Activated B cell treated with CpG ODN at 0.5 μM for 24 hours (primary cell): ENCODE measurements at places on chromosomes 12 and 14. TPM values are rescaled to one million over a fixed set of nuclear protein-coding genes. Genes with fewer than 3 reads are reported as not detected.

GRCh38 chr12:75657831-75658230 is 146.4 kb upstream of the KRR1 start:
- no peak for DNase-seq

The TIMM9 gene
- 29.1 and 35.7 TPM in 2 replicates for total RNA-seq

The GARIN6 gene
- not detected in 2 replicates for total RNA-seq

DNA sequence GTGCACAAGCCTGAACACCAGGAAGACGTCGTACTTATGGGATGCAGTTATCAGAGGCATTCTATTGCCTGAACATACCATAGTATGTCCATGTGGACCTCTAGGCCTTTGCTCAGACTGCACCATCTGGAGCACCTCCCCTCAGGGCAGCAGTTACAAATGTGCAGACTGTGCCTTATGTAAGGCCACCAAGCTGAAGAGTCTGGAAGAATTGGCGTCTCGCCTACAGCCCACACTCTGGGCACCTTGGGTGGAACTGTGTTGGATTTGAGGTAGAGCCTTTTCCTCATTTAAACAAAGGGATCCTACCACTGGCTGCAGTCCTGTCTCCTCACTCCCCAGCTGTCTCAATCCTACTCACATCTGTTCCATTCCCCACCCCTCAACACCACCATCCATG is 204.3 kb upstream of the FRMD6 start:
- DNase-seq = no peak

The CEP170B gene
- total RNA-seq = 1.6 and 1.8 TPM in 2 replicates

DNA sequence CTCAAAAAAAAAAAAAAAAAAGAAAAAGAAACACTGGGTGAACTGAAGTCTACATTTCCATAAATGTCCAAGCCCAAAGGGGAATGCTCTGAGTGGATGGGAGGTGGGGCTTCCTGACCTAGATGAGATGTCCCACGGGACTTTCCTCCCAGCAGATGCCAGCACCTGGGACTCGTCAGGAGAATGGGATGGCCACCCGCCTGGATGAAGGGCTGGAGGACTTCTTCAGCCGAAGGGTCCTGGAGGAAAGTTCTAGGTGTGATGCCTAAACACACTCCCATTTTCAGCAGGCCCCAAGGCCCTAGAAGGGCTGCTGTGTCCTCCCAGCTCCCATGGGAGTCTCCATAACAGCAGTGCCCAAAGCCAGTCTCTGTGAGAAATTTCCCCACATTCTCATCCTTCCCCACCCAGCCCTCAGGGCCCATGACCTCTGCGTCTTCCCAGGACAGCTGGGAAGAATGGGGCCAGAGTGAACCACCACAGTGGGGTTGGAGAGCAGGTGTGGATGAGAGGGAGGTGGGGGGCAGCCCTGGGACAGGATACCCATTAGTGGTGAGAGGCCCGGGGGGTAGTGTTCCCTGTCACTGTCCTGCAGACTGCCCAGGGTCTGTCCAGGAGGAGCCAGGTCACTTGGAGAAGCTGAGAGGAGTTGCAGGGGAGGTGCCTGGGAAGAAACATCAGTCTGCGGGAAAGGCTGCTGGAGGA is 7.1 kb upstream of the CPNE6 start:
- DNase-seq = no peak

DNA sequence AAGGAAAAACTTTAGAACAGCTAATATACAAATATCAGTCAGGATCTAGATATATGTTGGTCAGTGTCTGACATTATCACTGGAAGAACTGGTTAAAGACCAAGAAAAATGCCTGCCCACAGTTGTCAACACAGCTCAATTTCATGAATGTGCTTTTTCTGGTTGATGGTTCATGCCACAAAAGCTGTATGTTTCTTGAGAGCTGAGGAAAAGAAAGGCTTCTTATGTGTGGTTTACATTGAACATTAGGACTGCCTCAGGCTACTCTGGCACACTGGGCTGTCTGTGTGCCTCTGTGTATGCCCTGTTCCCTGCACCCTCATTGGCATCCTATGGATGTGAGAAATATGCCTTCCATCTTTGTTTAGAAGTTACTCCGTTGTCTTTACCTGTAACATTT is 218.8 kb upstream of the RGS6 start:
- DNase-seq = no peak

DNA sequence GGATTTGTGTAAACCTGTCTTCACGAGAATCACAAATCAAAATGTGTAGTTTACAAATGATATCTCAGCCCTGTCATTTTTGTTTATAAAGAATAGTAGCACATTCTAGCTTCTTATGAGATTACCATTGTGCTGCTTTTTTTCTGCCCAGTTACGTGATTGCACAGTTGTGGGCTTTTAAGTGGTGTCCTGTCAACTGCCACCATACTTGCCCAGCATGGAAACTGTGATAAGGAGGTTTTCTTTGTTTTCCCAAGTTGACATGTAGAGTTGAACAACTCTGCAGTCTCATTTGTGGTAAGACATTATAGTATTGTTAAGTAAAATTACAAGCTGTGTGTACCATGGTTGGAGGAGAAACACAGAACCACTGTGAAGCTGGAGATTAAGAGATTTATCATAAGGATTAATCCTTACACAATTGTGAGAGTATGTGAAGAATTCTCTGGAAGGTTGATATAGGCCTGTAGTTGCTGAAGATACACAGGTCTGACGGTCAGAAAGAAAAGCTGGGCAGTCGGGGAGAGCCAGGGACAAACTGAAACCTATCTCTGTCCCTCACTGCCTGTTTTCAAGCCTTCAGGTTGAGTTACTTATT is 12.2 kb downstream of the CHURC1 start:
- DNase-seq = no peak

DNA sequence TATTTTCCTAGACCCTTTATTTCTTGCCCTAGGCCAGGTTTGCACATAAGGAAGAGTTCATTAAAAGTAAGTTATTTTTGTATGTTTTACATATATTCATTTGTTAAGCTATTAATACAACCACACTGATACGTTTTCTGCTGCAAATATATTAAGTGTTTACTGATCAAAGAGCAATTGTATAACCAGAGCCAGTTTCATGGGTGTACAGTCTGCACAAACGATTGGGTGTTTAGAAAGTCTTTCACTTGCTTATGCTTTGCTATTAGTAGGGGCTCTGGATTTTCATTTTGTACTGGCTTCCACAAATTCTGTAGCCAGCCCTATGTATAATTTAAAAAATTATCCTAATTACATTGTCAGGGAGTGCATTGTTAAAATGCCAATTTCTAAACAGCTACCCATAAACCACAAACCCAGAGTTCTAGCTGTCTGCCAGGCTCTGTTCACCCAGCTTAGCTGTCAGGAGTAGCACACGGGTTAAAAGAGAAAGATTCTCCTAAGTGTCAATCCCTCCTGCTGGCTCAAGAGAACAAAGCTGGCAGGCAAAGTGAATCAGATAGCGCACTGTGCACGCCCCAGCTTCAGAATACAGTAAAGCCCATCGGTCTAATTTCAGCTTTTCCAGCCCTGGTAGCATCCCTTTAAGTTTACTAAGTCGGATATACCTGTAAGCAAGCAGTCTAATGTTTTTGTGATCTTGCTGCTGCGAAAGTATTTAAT is 151.0 kb upstream of the LMO3 start:
- no peak for DNase-seq

DNA sequence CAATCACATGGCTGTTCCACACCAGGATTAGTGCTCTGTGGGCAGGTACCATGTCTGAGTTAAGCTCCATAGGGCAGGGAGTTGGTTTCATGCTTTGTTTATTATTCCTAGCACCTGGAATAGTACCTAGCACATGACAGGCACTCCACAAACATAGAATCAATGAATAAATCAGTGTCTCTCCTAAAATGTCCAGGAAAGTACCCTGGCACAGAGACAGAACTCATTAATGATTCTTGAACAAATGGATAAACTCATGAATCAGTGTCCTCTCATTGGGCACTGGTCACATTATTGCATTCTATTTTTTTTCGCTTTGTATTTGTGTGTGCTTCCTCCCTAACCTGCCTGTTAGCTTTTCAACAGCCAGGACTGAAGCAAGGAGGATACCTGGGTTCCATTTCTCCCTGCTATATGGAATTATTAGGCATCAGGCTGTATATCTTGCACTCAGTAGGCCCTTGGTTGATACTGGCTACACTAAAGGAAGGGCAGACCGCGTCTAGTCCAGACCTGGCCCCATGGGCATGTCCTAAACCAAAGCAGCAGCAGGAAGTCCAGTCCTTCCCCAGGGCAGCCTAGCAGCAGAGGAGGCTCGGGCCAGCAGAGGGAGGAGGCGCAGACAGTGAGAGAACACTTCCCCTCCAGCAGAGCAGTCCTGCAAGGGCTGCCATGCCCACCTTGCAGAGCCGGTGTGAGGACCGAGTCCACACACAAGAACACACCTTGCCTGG is 18.4 kb downstream of the HDAC7 start:
- no peak for DNase-seq

- DNase-seq = no peak
Measured at GRCh38 chr14:90421001-90421631, 24.3 kb downstream of the CALM1 start.

The CD4 gene
- total RNA-seq = 0.22 and 0.32 TPM in 2 replicates

The NKX2-8 gene
- total RNA-seq = not detected in 2 replicates

The CHGA gene
- total RNA-seq = not detected in 2 replicates

DNA sequence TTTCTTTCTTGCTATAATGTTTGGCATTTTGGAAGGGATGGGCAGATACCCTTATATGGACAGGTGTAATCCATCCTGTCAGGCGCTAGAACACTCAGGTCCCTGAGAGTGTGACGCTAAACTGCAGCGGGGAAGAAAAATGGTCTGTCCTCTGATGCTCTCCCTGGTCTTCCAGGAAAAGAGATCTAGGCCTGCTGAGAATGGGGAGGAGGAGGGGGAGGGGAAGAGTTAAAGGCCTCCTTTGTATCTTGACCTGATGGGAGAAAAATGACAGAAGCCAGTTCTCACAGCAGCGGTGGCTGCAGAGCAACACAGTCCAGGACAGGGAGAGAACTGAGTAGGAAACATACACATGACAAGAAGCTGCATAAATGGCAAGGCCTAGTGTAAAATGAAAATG is 61.1 kb downstream of the RPS6KA5 start:
- no peak for DNase-seq

DNA sequence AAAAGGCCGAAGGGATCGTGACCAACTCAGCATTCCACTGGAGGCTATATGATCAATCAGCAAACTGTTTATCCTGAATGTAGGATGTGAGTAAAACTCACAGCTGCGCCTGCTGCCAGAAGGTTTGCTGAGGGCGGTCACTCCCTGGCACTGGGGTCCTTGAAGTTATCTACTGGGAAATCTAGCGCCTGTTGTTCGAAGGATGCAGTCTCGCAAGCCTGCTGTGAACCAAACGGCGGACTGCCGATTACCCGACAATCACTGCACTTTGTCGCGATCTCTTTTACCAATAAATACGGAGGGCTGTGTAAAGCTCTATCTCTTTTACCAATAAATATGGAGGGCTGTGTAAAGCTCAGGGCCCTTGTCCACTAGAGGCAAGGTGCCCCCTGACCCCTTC is 12.9 kb downstream of the DDX51 start:
- no peak for DNase-seq

The LRRK2 gene
- 59.9 and 71.7 TPM in 2 replicates for total RNA-seq

- no peak for DNase-seq
Measured at GRCh38 chr14:95871531-95871930, 5.1 kb upstream of the TUNAR start.

DNA sequence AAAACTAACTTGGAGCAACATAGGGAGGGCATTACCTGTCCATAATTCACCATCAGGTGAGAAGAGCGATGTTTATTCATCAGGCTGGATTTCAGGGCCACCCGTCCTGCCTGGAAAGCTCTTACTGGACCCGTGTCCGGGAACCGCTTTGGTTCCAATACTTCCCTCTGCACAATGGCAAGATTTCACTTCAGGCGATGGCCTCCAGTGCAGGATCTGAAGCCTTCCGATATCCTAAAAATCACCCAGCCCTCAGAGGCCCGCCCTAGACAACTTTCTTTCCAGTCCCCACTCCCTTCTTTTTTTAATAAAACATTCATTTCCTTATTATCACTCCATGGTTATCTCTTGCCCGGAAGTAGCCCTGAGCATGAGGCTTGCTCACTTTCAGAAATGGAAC is 92.5 kb downstream of the BCL11B start:
- no peak for DNase-seq
